ENCODE measurements at places on chromosomes 16 and 17.
A peak's percentile ranks its signal among the peaks of the same experiment; 100 is the strongest.

GRCh38 chr17:17497845-17498520 is 1.8 kb upstream of the RASD1 start:
- no peak for DNase-seq

GRCh38 chr16:87000001-87000400 is 317.2 kb downstream of the C16orf95 start:
- no peak for DNase-seq

- no peak for DNase-seq
These were observed 66.9 kb downstream of the RNF213 start for GRCh38 chr17:80327518-80327917.

- DNase-seq: no peak
These were observed 4.6 kb upstream of the ZFHX3 start for GRCh38 chr16:73052576-73052975.

DNA sequence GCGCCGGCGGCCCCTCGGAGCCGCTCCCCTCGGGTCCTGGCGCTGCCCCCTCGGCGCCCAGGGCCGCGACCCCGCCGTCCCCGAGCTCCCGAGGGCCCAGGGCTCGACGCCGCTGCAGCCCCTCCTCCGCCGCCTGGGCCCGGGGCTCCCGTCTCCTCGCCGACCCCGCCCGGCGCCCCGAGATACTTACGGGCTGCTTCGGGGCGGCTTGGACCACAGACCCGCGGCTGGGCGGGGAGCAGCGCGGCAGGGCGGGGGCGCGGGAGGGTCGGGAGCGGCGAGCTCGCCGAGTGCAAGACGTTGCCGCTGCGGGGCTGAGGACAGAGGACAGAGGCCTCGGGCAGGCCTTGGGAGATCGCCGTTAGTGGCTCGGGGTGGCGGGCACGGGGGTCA is 290 bp downstream of the TOB1 start:
- DNase-seq: no peak

DNA sequence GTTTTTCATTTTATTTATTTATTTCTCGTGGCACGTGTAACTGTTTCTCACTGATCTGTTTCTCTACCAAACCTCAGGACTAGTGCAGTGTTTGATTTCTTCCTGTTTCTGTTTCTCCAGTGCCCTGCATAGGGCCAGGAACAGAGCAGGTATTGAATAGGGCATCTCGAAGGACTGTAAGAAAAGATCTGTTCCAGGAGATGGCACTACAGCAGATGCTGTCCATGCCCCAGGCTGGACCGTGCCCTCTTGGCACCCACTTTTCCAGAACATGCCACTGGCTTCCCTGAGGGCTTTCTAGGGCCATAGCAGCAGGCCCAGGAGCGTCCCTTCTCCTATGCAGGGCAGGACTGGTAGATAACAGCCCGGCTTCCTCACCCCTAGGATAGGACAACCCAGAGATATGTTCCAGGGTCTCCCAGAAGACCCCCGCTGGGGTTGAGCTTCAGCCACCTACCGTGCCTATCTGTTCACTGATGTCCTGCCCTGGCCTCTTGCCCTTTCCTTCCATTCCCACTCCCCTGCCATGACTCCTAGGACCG is 4.4 kb downstream of the SNX20 start:
- no peak for DNase-seq

DNA sequence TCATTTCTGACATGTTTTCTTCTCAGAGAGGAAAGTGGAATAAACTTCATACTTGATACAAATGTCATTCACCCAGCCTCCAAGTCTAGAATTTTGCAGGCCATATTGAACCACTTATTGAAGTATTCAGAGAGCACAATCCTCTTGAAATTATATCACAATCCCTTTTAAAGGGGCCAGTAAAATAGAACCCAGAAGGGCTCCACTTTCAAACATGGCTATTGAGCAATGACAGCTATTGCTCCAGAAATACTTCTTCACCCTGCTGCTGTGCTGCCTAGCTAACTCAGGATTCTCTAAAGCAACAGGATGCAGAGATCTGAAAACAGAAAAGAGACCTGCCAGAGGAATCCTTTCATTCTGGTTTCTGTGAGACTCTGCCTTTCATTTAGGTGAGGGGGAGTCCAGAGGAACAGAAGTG is 275.0 kb upstream of the CDH5 start:
- no peak for DNase-seq

DNA sequence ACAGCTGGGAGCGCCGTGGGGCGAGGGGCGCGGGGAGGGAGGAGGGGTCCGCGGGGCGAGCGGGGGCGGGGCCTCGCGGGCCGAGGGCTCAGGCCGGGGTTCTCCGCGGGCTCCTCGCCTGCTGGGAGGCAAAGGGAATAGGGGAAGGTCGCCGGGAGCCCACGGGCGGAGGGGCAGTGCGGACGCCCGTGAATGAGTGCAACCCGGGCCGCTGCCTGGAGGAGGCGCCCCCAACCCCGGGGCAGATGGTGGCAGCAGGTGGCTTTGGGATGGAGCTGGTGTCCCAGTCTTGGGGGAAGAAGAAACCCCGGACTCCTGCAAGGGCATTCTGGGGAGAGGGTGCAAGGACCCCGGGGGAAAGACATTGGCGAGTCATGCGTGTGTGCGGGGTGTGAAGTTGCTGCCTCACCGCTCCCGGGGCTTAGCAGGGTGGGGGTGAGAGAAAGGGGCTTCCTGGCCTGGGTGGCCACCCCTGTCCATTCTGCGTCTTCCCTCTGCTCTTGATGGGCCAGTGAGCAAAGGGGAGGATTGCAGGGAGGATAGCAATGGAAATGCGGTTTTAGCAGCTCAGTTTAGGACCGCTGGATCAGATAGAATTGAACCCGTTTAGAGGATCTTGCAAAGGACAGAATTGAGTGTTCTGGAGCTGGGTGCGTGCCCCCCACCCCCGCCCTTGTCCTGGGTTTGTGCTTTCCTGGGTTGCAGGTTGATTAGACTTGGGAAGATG is 526 bp downstream of the KIAA0513 start:
- DNase-seq: no peak

DNA sequence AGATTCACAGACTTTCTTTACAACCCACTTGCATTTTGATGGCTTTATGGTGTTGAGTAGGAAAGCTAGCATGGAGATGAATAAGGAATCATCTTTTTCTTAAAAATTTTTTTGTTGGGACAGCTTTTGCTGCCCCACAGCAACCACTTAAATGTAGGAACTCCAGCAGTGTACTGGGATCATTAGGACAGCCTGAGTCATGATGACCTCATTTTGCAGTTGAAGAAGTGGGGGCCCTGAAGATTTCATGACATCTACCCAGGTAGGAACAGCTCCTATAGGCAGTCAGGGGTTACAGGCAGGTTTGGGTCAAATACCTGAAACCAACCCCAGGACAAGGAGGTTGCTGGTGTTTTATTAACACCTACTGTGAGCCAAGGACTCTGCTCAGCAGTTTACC is 2.1 kb downstream of the METTL22 start:
- no peak for DNase-seq

GRCh38 chr16:23832882-23833281 is 2.9 kb upstream of the PRKCB start:
- no peak for DNase-seq

GRCh38 chr16:1379304-1380076 is 27.8 kb downstream of the GNPTG start:
- peak; percentile 55 for DNase-seq

- no peak for DNase-seq
These were observed 27.4 kb downstream of the MYH11 start for GRCh38 chr16:15829460-15829859.

- no peak for DNase-seq
These were observed 75.3 kb upstream of the TBC1D3K start for GRCh38 chr17:37848690-37849616.

GRCh38 chr17:48179071-48179945 is 71.7 kb downstream of the SNX11 start:
- no peak for DNase-seq

DNA sequence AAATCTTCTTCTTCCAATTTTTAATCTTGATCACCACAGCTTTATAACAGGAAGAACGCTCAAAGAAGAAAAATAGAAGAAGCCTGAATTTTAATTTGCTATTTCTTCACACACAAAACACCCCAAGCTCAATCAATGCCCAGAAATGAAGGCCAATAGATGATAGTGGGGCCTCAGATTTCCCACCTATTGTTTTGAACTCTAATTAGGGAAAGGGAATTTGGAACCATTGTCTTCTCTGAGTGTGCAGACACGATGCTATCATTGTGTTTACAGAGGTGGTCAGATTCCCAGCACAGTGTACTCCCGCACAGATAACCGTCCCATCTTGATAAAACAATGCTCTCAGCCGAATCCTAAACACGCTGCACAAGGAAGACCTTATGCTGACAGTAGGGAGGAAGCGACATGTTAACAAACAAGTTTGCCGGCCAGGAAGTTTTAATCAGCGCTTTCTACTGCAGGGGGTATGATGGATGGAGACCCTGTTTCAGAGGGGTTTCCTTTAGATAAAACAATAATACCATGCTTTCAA is 684.7 kb downstream of the MAF start:
- no peak for DNase-seq

All from T-cell (primary cell).